ENCODE measurements at places on chromosomes 3 and 15.

DNA sequence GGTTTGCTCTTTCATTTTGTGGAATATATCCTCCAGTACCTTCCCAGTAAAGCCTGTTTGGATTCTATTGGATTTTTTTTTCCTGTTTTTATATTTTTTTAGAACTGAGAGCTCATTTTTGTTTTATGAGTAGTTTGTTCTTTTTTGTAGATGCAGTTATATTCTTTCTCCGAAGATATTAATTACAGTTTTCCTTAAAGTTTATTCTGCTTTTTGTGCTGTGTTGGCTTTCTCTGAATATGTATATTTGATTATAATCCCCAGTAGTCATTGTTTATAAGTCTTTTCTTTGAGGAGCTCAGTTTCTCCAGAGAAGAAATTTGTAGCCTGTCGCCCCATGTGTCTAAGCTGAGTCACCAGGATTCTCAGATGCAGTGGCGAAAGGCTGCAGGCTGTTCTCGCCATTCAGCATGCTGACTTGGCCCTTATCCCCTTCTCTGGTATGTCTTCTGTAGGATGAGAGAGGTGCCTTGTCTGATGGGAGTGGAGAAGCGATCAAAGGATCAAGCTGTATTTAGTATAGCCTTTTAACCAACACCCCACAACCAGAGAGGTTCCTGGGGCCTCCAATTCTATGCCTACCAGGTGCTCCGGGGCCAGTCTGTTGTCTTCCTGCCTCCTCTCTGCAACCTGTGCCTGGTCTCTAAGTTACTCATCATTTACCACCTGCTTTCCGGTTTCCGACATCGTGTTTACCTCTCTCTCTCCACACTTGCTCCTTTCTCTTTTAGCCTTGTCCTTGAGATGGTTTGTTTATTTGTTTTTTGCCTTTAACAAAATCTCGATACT, 31.7 kb upstream of the MFSD1 start:
- no peak for DNase-seq

GRCh38 chr3:141019244-141019643, 31.9 kb upstream of the SPSB4 start:
- no peak for DNase-seq

DNA sequence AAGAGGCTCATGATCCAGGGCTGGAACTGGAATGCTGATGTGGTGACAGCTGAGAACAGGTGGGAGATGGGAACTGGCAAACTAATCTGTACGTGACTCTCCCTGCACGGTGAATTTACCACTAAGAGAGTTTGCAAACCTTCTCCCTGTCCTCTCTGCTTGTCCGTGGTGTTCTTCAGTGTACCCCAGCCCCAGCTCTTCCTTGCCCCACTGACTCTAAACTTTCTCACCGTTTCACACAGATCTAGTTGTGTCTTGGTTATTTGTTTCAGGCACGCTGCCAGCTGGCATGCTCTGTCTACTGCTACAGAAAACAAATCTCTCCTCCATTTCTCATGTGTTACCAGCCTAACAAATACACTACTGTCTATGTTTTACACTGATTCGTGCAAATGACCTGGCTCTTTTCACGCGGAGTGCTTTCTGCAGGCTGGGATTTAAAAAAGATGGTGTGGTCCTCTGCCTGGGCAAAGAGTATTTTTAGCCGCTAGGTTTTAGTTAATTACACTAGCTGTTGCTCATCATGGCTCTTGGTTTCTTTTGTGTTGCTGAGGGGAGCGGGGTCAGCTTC, 192.7 kb upstream of the LRIG1 start:
- no peak for DNase-seq

- no peak for DNase-seq
Measured at GRCh38 chr15:70345251-70346019, 247.7 kb upstream of the TLE3 start.

- no peak for DNase-seq
Measured at GRCh38 chr3:197298945-197299854, 788 bp upstream of the DLG1 start.

DNA sequence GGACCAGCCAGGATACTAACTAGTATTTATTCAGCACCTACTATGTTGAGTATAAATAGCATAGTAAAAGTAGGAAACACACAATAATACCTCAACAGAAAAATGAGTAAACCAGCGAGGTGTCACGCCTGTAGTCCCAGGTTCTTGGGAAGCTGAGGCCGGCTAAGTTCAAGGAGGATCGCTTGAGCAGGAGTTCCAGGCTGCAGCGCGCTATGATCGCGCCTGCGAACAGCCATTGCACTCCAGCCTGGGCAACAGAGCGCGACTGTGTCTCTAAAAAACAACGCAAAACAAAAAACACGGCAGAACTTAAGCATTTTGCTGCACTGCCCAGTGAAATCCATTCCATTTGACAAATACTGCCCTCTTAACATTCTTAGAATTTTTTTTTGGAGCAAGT, 1.3 kb upstream of the DENND6A start:
- DNase-seq: no peak

DNA sequence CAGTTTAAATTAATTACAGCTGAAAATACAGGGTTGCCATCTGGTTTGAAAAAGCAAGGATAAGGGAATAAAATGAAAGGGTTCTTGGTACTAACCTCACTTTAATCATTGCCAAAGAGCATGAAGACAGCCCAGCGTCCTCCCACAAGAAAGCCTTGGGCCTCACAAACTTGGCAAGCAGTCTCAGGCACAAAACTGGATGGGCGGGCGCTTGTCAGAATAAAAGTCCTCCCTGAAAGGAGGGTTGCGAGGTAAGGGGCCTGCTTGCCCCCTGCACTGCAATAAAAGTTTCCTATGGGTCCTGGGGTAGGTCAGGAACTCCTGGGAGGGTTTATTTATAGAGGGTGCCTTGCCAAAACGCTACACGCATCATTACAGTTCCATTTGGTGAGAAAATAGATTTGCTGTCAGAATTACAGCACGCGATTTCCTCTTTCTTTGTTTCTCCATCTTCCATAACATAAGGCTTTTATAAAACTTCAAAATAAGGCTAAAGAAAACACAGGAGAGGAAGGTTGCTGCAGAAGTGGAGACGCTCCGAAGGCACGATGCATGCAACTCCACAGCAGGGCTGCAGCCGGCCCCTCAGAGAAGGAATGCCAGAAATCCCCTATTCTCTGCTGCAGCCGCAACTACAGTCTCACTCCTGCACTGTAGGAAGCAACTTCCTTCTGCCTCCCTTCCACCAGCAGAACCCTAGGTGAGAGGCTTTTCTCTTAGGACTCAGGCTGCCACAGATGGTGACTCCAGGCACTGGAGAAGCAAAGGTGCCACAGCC, 61.3 kb downstream of the VGLL4 start:
- peak; percentile 37 for DNase-seq

Data from DMS 273 treated with DMSO at 0.1 percent for 48 hours (cell line).